Endothelial cell of coronary artery (primary cell): ENCODE measurements at places on chromosomes 11 and 22. TPM values are rescaled to one million over a fixed set of nuclear protein-coding genes. Genes with fewer than 3 reads are reported as not detected.

DDI1 gene
- not detected in 2 replicates for total RNA-seq

NEFH gene
- total RNA-seq: 0.56 and 0.63 TPM in 2 replicates

MMP20 gene
- not detected in 2 replicates for total RNA-seq

DGCR6L gene
- total RNA-seq: 46.8 and 48.0 TPM in 2 replicates

ABCG4 gene
- 0.27 and 0.38 TPM in 2 replicates for total RNA-seq

TRIM29 gene
- 0.19 TPM in 1 of 2 replicates, not detected in the other for total RNA-seq

RAG2 gene
- total RNA-seq: not detected in 2 replicates

CTSF gene
- 18.2 and 26.3 TPM in 2 replicates for total RNA-seq

LMNTD2 gene
- 0.36 and 1.1 TPM in 2 replicates for total RNA-seq

HEPACAM gene
- total RNA-seq: under 0.01 TPM in 1 of 2 replicates, not detected in the other

USH1C gene
- total RNA-seq: not detected in 2 replicates

MN1 gene
- 0.45 and 2.3 TPM in 2 replicates for total RNA-seq

PDE3B gene
- total RNA-seq: 0.66 and 1.4 TPM in 2 replicates

APOL5 gene
- not detected in 2 replicates for total RNA-seq

OLFML1 gene
- 0.09 TPM in 1 of 2 replicates, not detected in the other for total RNA-seq

PDGFD gene
- total RNA-seq: 5.6 and 6.0 TPM in 2 replicates

MB gene
- total RNA-seq: not detected in 2 replicates

PAMR1 gene
- total RNA-seq: 0.18 and 0.56 TPM in 2 replicates

VPREB3 gene
- 0.18 TPM in 1 of 2 replicates, not detected in the other for total RNA-seq

DEUP1 gene
- not detected in 2 replicates for total RNA-seq

MS4A12 gene
- total RNA-seq: not detected in 2 replicates

CASP5 gene
- 0.09 TPM in 1 of 2 replicates, not detected in the other for total RNA-seq

KREMEN1 gene
- 0.27 and 0.38 TPM in 2 replicates for total RNA-seq

MFRP gene
- total RNA-seq: under 0.01 TPM in 1 of 2 replicates, not detected in the other

HBB gene
- not detected in 2 replicates for total RNA-seq

CHADL gene
- total RNA-seq: 0.28 and 1.1 TPM in 2 replicates

P2RX6 gene
- under 0.01 and 0.09 TPM in 2 replicates for total RNA-seq

KIAA1671 gene
- 29.4 and 32.7 TPM in 2 replicates for total RNA-seq

ZNF70 gene
- 1.9 and 3.0 TPM in 2 replicates for total RNA-seq

CDC45 gene
- 12.5 and 35.9 TPM in 2 replicates for total RNA-seq

ALG12 gene
- total RNA-seq: 11.0 and 12.0 TPM in 2 replicates

SCGB1D2 gene
- total RNA-seq: not detected in 2 replicates

SPDYC gene
- total RNA-seq: not detected in 2 replicates

GLYATL1 gene
- not detected in 2 replicates for total RNA-seq

CCDC116 gene
- total RNA-seq: 0.09 and 0.28 TPM in 2 replicates

TNNT3 gene
- not detected in 2 replicates for total RNA-seq

OR2AG2 gene
- total RNA-seq: 0.09 and 0.18 TPM in 2 replicates

FGF4 gene
- not detected in 2 replicates for total RNA-seq

XKR3 gene
- not detected in 2 replicates for total RNA-seq

DDX10 gene
- 36.0 and 40.9 TPM in 2 replicates for total RNA-seq

THAP12 gene
- total RNA-seq: 37.1 and 43.2 TPM in 2 replicates

MYRF gene
- 0.27 and 4.0 TPM in 2 replicates for total RNA-seq

NAP1L4 gene
- total RNA-seq: 161 and 179 TPM in 2 replicates

OVOL1 gene
- not detected in 2 replicates for total RNA-seq

MISFA gene
- 0.54 and 1.1 TPM in 2 replicates for total RNA-seq

TRIM49 gene
- total RNA-seq: not detected in 2 replicates

OR8A1 gene
- not detected in 2 replicates for total RNA-seq

OR2AG1 gene
- not detected in 2 replicates for total RNA-seq

MMP12 gene
- total RNA-seq: 0.28 TPM in 1 of 2 replicates, not detected in the other

BDNF gene
- 2.7 and 16.0 TPM in 2 replicates for total RNA-seq

POTEH gene
- total RNA-seq: not detected in 2 replicates

LMO2 gene
- total RNA-seq: 22.5 and 36.0 TPM in 2 replicates
